Foreskin keratinocyte (primary cell): ENCODE measurements at places on chromosomes 3 and 15.
A peak's percentile ranks its signal among the peaks of the same experiment; 100 is the strongest.

GRCh38 chr3:115885621-115886020 is 262.3 kb downstream of the GAP43 start:
- no peak for DNase-seq

DNA sequence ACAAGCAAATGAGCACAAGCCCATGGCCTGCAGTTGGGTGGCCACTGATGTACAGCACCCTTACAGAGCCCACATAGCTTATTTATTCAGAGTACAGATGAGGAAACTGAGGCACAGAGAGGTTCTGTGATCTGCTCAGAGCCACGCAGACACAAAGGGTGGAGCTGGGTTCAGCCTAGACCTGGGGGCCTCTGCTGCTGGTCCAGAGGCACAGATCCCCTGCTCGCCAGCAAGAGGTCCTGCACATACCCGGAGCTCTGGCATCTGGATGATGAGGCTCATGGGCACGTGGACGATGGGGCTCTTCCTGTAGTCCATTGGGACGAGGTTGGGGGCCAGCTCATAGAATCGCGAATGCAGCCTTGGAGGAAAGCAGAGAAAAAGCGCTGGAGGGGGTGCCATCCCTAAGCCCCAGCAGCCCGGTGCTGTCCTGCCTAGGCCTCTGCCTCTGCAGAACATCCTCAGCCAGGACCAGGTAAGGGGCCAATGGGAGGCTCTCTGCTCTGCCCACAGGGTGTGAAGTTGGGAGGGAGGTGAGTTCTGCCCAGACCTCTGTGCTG is 18.6 kb downstream of the SH2D7 start:
- DNase-seq = no peak

GRCh38 chr3:6962801-6963200 is 101.9 kb downstream of the GRM7 start:
- no peak for DNase-seq

DNA sequence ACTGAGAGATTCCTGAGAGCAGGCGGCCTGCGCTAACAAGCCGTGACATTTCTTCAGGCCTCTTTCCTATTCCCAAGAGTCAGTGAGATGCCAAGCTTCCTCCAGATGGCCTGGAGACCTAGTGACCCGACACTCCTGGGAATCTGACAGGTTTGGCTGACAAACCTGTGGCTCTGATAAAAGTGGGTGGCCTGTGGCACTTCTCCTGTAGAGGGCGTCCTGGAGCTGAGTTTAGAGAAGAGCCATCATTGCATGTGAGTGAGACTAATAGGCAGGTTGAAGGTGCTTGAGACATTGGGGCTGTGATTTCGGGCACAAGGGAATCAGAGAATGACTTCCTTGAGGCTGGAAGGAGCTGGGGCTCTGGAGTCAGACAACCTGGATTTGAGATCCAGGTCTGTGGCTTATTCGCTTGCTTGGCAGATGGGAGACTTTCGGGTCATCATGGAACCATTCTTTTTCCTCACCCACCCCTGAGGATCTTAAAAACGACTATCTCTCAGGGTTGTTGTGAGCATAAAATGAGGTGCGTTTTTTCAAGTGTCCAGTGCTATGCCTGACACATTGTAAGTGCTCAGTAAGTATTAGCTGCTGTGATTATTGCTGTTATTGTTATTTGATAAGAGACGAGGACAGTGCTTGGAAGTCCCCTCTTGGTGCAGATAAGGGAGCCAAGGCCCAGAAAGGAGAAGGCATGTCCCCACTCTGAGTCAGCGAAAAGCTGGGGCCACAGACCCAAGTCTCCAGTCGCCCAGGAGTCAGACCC is 77.2 kb downstream of the SCN10A start:
- DNase-seq = peak; percentile 2

DNA sequence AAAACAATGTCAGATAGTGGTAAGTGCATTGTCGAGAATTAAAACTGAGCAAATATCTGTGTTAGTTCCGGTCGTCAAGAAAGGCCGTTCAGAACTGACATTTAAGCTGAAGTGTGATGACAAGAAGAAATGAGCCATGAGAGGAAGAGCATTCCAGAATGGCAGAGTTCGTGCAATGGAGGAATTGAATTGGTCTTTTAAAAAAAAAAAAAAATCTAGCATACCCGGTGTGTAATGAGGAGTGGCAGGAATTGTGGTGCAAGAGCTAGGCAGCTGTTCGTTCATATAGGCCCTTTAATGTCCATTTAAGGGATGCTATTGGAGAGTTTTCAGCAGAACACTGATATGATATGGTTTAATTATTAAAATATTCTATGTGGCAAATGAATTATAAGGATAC is 2.6 kb upstream of the GBE1 start:
- no peak for DNase-seq

DNA sequence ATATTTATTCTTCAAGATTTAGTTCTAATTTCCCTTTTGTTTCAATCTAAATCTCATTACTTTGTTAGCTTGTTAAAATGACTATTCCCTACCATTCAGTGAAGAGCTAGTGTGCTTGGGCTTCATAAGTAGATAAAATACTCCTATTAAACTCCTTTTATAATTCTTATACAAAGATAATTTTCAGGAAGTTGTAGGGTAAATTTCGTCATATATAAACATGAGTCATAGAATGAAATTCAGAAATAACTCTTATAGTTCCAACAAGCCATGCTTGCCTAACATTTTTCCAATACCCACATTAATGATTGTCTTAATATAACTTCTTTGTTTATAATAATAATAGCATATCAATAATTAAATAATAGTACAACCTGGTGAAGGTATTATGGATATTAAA is 407.3 kb downstream of the NAALADL2 start:
- DNase-seq = no peak

GRCh38 chr3:196175722-196176121 is 35.5 kb downstream of the ZDHHC19 start:
- DNase-seq = no peak

GRCh38 chr15:63080634-63081250 is 38.2 kb downstream of the TPM1 start:
- no peak for DNase-seq

- DNase-seq = no peak
Observed at GRCh38 chr15:76905855-76906254, 715 bp upstream of the SCAPER start.

GRCh38 chr3:52283306-52283705 is 4.3 kb upstream of the GLYCTK start:
- no peak for DNase-seq

GRCh38 chr15:85336880-85337279 is 43.5 kb upstream of the AKAP13 start:
- DNase-seq = no peak

DNA sequence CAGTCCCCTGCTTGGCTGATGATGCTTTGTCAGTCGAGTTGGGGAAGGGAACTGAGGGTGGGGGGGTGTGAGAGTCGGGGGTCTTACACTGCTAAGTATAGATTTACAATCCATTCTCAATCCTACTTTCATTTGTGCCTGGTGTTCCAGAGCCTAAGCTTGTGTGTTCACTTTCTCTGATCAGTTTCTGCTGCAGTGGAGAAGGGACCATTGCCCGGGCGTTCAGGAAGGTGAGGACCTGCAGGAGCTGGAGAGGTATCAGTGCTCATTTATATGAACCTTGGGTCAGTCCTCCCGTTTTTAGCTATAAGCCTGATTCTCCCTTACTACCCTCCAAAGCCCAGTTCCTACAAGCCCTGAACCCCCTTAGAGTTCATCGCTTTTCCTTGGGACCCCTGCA is 41.0 kb upstream of the TRAK1 start:
- DNase-seq = no peak

- no peak for DNase-seq
Observed at GRCh38 chr3:147046916-147047315, 359.4 kb downstream of the ZIC4 start.

DNA sequence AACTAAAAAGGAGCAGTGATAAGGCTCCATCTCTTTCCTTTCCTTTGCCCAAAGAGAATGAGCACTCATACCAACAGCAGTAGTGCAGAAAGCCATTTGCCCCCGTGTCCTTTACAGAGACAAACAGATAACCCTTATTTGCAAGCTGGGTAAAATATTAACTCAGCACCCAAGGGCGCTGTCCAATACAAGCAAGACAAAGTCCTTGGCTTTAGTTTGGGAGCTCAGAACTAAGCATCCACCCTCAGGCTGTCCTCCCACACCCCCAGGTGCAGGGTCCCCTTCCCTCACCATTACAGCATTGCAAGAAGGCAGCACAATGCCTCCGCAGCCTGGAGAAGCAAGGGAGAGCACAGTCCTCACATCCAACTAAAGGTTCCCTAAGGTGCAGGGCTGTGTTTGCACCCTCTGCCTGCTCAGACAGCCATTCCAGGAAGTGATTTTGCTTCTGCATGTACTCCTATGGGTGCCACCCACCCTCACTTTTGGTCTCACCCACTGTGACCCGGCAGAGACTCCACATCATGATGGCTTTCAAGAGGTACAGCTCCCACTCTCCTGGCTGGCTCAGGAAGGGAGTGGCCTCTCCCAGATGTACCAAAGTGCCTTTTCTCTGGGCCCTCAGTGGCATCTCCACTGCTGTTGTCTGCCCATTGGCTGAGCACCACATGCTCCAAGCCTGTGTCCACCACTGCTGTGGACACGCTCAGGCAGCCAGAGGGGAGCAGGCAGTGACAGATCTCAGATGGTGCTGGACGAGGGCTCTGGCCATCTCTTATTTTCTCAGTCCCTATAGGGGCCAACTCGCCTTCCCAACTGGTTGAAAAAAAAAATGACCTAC is 34.1 kb upstream of the HES1 start:
- no peak for DNase-seq

DNA sequence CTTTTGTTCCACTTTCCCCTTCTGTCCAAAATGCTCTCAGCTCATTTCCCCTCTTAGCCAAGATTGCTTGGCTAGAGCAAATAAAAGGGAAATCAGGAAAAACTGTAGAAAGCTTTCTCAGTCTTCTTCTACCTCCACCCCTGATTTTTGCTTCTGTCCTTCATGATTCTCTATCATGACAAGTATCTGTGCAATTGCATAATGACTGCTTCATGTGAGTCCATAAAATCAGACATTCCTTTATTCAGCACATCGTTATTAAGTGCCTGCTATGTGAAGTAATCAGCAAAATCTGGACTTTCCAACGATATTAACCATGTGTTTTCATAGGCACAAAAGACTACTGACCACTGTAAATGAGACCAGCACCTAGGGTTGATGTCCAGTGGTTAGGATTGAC is 321.5 kb upstream of the CBLB start:
- no peak for DNase-seq
